ENCODE measurements at places on chromosomes 6 and 20.
A peak's percentile ranks its signal among the peaks of the same experiment; 100 is the strongest.

DNA sequence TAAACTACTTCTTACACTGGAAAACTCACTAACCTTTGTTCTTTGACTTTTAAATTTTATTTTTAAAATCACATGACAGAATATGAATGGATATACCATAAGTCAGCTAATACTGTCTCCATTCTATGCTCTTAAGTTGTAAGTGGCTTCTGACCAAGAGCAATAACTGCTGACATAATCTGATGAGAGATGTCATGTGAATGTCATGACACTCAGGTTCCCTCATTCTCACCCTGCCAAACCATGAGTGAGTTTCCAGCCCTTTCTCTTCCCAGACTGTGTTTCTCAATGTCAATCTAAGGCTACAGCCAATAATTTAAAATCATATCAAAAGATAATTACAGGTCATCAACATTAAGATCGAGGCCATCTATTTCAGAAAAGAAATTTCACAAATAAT lies 39.7 kb downstream of the KIF16B start:
- no peak for DNase-seq

DNA sequence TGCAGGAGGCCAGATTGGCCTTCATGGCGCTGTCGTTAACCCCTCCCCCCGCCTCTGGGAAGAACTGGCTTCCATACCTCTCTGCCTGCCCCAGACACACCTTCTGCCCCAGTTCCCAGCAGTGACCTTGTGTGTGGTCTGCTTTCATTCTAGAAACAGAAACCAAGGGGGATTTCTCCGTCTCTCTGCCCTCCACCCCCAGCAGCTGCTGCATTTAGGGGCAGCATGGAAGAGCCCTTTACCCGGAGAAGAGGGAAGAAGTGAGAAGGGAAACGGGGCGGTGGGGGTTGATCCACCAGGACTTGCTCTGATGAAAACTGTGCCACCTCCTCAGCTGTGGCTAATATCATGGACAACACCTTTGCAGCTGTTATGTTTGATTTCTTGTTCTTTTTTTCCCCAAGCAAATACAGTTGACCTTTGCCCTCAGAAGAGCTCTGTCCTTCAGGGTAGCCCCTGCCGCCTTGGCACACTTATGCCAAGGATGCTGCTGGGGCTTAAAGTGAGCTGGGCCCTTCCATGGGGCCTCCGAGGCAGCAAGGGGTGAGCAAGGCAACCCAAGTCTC lies 6.1 kb downstream of the GLP1R start:
- no peak for DNase-seq

GRCh38 chr6:33856655-33857054 lies 52.9 kb upstream of the MLN start:
- peak; percentile 71 for DNase-seq

GRCh38 chr6:132742495-132742894 lies 15.2 kb downstream of the VNN2 start:
- DNase-seq = no peak

- no peak for DNase-seq
Measured at GRCh38 chr20:37856932-37857660, 45.8 kb upstream of the VSTM2L start.

DNA sequence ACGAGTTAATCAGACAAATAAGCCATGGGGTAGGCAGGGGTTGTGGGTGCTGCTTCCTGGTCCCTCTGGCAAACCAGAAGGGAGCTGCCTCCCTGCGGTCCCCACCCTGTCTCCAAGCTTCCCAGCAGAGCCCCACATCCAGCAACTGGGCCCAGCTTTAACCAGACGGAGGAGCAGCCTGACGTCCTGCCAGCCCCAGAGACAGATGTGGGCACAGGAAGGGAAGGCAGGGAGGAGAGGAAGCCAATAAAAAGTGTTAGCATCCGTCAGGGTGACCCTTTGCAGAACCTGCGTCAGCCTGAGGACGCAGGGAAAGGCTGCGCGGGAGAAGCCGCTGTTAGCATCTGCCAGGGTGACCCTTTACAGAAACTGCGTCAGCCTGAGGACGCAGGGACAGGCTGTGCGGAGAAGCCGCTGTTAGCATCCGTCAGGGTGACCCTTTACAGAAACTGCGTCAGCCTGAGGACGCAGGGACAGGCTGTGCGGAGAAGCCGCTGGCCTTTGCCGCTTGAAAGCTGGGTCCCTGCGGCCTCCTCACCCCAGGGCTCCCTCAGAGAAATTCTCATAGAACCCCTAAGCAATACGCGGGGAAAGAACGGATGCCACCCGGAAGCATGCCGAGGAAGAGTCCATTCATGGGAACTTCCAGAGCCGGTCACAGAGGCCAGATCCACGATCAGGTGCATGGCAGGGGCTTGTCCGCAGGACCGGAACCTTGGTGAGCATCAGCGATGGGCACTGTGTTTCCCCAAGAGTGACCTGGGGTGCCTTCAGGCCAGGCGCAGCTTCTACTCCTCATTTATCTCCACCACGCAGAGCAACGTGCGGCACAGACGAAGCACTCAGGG lies 15.9 kb downstream of the DLL1 start:
- DNase-seq = no peak

GRCh38 chr20:62232194-62232593 lies 6.1 kb upstream of the OSBPL2 start:
- no peak for DNase-seq

DNA sequence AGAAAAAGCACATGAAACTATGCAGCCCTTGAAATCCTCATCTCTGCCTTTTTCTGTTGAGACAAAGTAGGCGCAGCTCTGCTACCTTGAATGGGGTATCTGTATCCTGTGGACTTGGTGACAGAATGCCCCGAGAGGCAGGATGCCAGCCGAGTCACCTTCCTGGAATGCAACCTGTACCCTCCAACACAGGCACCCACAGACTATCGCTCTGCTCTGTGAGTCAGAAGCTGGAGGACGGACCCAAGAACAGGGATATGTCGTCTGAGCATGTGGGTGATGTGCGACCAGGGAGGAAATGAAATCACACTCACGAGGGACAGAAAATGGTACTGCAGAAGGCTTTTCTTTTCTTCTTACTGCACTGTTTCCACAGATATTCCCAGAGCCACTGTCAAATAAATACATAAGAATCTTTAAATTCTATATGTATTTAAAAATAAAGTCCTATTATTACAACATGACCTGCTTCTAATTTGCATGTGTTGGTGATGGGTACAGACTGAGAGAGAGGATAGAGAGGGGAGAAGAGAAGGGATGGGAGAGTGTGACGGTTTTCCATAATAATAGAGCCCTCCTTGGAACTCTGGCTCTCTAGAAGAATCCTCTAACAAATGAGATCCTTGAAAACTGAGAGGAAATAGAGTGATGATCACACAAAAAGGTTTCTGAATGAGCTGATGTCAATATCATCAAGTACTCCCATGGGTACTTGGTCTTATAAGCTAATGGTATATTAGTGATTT lies 308.1 kb downstream of the FOXC1 start:
- no peak for DNase-seq

GRCh38 chr6:76441875-76442274 lies 369.4 kb upstream of the IMPG1 start:
- DNase-seq = no peak

Measured in CD4-positive, alpha-beta T cell treated with Interferon gamma for 1 hour (primary cell).